ENCODE measurements at places on chromosomes 5 and 9. TPM values are rescaled to one million over a fixed set of nuclear protein-coding genes. Genes with fewer than 3 reads are reported as not detected.

MARVELD2 gene
- total RNA-seq: 28.6 TPM

NR6A1 gene
- 2.2 TPM for total RNA-seq

PCDHGA10 gene
- 6.0 TPM for total RNA-seq

WNT8A gene
- not detected for total RNA-seq

ZNF474 gene
- total RNA-seq: 0.68 TPM

SLC25A2 gene
- total RNA-seq: not detected

GRXCR2 gene
- total RNA-seq: not detected

SMIM33 gene
- total RNA-seq: not detected

GABRA6 gene
- not detected for total RNA-seq

PCDHGA4 gene
- 3.6 TPM for total RNA-seq

DBH gene
- total RNA-seq: not detected

GRIA1 gene
- total RNA-seq: not detected

ADAMTS13 gene
- total RNA-seq: 2.0 TPM

NR3C1 gene
- total RNA-seq: 25.3 TPM

FOXD4L6 gene
- not detected for total RNA-seq

PCSK5 gene
- 3.8 TPM for total RNA-seq

GKAP1 gene
- 2.7 TPM for total RNA-seq

KIF24 gene
- total RNA-seq: 1.2 TPM

SPTAN1 gene
- 279 TPM for total RNA-seq

MEGF10 gene
- 1.3 TPM for total RNA-seq

SELENOP gene
- 17.3 TPM for total RNA-seq

CKMT2 gene
- not detected for total RNA-seq

IRX1 gene
- 6.5 TPM for total RNA-seq

STK32A gene
- total RNA-seq: 2.9 TPM

PITX1 gene
- total RNA-seq: not detected

CRB2 gene
- total RNA-seq: 1.6 TPM

SLC22A4 gene
- total RNA-seq: 2.3 TPM

PAPPA gene
- total RNA-seq: 15.5 TPM

PCDH1 gene
- 42.4 TPM for total RNA-seq

SLCO6A1 gene
- not detected for total RNA-seq

MPDZ gene
- 17.3 TPM for total RNA-seq

TLX3 gene
- total RNA-seq: 0.58 TPM

FCHSD1 gene
- total RNA-seq: 18.1 TPM

MORN5 gene
- not detected for total RNA-seq

GZMA gene
- total RNA-seq: not detected

PCDHA11 gene
- 1.2 TPM for total RNA-seq

CNTNAP3B gene
- 4.9 TPM for total RNA-seq

PCDHGB7 gene
- total RNA-seq: 14.1 TPM

FOXD4 gene
- 0.13 TPM for total RNA-seq

RNF224 gene
- total RNA-seq: not detected

KCNMB1 gene
- 0.04 TPM for total RNA-seq

OSTF1 gene
- 12.3 TPM for total RNA-seq
